ENCODE measurements at places on chromosomes 1 and 21. TPM values are rescaled to one million over a fixed set of nuclear protein-coding genes. Genes with fewer than 3 reads are reported as not detected.
A peak's percentile ranks its signal among the peaks of the same experiment; 100 is the strongest.

The HAO2 gene
- not detected for total RNA-seq

The USP25 gene
- total RNA-seq, result 25.1 TPM

The CELA2A gene
- total RNA-seq, result not detected

The CELA3A gene
- not detected for total RNA-seq

The FMN2 gene
- total RNA-seq, result 15.6 TPM

DNA sequence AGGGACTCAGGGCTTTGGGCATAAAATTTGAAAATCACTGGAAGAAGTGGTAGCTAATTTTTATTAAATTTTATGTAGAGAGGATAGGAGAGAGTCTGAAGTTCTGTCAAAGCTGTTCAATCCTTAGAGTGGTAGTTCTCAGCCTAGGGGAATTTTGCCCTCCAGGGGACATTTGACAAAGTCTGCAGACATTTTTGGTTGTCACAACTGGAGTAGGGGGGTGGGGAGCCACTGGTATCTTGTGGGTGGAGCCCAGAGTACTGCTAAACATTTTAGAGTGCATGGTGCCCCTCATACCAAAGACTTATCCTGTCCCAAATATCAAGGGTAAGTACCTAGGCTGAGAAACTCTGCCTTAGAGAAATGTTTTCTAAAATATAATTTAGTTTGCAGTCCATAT lies 30.2 kb downstream of the RASAL2 start:
- no peak for DNase-seq

DNA sequence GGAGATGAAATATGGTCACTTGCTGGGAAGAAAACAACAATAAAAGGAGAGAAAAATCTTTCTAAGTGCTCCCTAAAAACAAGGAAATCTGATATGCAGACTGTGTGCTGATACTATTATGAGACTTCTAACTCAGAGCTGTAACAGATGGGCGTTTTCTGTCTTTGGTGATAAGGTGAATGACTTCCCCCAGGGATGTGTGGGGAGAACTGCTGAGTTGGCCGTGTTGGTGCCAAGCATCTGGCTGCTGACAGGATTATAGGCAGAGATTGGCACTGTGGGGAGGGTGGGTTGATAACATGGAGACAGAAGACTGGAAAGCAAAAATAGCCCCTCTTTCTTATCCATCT lies 438.5 kb upstream of the PLXNA2 start:
- no peak for DNase-seq

- DNase-seq, result no peak
These were observed 9.6 kb upstream of the CD34 start for GRCh38 chr1:207920444-207921021.

DNA sequence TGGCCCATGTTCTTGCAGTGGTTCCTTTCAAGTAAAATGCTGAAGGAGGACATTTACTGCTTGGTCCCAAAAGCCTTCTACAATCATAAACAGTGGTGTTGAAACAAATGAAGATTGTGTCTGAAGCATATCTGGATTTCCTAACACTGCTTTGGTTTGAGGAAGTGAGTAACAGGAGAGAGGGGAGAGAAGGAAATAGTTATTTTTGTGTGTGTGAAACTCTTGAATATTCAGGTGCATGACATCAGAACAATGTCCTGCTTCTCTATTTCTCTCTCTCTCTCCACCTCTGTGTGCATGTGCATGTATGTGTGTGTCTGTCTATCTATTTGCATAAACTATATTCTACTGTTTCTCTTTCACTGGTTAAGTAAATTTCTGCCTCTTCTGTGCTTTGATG lies 61.4 kb upstream of the TNFSF18 start:
- no peak for DNase-seq

GRCh38 chr1:66938613-66939012 lies 13.8 kb downstream of the MIER1 start:
- DNase-seq, result no peak

- no peak for DNase-seq
These were observed 52.1 kb downstream of the KCNAB2 start for GRCh38 chr1:6097824-6098223.

GRCh38 chr1:109793486-109794318 lies 30.0 kb upstream of the EPS8L3 start:
- peak; percentile 90 for DNase-seq

DNA sequence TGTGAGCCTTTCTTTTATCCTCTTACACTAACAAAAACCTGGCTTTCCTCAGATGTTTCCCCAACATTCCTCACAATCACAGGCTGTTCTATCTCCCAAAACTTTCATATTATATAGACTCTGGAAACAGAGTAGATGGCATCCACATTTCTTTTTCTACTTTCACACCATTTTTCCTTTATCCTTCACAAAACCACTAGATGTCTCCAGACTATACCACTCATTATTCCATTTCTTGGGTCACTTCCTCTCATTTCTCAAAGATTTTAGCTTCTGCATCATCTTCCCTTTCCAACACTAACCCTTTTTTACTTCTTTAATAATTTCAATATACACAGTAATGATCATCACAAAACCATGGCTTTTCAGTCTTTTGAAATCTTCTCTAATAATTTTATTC lies 286.0 kb upstream of the DEPDC1 start:
- no peak for DNase-seq

DNA sequence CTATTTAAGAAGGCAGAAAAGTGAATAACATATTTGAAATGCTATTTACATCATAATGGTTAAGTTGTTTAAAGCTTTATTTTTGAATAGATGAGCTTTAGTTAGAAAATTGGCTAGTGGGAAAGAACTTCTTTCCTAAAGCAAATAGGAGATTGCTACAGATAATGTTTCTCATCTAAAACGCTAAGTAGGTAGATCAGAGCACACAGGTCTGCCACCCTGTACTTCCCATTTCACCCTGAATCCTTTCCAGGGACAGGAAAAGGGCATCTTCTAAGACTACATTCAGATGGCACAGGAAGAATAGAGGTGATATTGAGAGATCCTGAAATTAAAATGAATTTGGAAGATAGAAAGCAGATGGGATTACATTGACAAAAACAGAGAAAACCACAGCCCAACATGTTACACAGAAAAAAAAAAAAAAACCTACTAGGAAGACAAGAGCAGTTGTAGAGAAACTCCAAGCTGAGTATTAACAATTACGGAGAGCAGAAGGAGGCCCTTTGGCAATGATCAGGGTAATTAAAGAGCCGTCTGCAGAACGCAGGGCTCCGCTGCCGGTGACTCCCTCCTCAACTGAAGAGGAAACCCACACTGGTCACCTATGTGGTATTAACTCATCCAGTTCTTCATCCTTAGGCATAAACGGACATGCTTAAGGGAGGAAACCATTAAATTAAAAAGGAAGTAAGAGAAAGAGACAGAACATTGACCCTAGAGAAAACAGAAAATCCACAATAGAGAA lies 53.6 kb upstream of the MAP10 start:
- no peak for DNase-seq

DNA sequence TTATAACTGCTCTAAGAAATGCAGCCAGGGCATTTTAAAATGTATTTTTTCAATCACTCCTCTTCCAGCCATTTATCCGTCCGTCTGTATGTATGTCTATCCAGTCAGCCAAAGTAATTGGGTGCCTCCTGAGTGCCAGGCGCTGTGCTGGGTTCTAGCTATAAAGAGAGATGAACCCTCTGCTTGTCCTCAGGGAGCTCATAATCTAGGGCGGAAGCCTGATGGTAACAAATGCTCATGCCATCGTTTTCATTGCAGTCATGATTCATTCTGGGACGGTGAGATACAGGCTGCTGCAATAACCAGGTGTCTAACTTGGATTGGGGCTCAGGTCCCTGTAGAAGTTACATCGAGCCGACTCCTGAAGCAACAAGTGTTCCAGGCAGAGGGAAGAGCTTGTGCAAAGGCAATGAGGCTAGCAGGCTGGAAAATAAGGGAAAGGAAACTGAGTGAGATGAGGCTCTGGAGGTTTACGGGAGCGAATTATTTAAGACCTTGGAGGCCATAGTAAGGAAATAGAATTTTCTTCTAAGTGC lies 11.6 kb downstream of the IFI6 start:
- no peak for DNase-seq

DNA sequence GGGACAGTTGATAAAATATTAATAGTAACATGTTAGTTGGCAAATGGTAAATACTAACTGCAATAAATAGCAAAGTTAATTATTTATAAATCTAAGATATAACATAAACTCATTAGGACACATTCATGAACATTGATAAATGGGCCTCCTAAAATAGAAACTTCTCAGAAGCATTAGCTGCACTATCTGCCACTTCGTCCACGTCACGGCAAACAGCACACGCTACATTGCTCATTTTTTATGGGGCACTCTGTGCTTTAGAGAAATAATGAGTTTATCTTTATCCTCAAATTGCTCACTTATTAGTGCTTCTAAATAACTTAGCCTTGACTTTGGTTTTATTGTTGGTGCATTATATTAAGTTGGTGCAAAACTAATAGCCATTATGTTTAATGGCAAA lies 16.3 kb upstream of the HPCAL4 start:
- DNase-seq, result no peak

DNA sequence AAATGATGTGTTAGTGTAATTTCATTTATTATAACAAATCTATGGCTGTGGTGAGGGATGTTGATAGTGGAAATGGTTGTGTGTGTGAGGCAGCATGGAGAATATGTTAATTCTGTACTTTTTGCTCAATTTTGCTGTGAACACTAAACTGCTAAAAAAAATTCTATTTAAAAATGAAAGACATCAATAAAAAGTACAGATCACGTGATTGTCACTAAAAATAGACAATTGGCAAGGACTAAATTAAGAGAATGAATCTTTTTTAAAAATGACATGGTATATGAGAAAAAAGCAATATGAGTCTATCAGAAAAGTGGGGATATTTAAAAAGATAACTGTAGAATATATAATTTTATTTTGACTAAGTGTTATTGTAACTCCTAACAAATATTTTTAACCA lies 15.7 kb upstream of the PIGK start:
- DNase-seq, result no peak

DNA sequence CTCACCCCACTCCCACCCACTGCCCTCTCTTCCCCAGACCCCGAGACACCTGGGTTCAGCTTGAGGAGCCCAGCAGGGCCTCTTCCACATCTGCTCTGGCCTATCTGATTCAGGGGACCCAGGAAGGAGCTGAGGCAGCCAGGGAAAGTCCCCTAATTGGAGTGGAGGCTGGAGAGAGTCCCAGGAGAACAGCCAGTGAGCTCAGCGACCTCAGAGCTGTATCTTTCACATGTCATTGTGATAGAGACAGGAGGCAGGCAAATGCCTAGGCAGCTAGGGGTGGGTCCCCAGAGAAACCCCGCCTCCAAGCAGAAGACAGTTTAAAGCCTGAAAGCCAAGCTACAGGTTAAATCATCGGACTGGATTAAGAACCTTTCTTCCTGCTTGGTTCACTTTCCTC lies 122.7 kb downstream of the MATN1 start:
- no peak for DNase-seq

DNA sequence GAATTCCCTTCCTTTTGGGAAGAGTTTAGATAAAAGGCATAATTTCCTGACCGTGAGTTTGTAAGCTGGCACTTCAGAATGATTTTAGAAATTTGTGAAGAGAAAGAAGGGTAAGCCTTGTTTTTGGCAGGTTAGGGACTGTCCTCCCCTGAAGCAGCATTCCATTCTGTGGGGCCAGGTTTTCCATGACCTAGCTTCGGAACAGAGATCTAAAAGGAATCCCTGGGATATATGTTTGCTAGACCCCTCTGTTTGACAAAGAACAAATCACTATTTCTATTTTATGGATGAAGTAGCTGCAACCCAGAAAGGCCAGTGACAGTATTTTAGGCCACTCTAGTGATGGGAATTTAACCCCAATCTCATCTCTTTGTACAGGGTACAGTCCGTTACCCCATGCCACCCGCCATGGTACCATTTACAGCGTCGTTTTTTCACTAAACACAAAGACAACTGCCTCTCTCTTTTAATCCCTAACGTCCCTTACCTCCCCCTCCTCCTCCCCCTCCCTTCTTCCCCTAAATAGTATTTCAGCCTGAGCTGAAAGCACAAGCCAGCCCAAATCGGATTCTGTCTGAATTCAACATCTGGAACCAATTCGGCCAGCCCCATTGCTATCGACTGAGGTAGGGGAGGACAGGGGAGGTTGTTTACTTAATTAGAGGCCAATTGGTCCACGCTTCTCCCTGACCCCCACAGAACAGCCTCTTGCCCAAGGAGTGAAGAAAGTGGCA lies 23.4 kb upstream of the IKBKE start:
- DNase-seq, result no peak

GRCh38 chr1:27035344-27035743 lies 22.7 kb upstream of the TENT5B start:
- DNase-seq, result no peak

DNA sequence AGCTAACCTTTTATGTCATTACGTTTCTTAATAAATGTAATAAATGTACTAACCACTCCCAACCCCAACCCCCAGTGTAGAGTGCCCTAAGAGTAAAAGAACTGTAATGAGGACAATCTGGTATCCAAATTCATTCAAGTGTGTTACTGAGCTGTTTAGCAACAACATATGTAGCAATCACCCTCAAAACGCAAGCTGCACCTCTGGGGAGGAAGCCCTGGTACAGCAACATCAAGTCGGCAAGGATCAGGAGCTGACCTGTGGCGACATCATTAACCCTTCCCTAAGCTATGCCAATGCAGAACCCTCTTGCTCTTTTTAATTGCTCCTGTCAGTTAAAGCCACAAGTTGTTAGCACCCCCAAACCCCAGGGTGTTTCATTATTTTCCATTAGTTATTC lies 47.1 kb downstream of the STX6 start:
- DNase-seq, result no peak

DNA sequence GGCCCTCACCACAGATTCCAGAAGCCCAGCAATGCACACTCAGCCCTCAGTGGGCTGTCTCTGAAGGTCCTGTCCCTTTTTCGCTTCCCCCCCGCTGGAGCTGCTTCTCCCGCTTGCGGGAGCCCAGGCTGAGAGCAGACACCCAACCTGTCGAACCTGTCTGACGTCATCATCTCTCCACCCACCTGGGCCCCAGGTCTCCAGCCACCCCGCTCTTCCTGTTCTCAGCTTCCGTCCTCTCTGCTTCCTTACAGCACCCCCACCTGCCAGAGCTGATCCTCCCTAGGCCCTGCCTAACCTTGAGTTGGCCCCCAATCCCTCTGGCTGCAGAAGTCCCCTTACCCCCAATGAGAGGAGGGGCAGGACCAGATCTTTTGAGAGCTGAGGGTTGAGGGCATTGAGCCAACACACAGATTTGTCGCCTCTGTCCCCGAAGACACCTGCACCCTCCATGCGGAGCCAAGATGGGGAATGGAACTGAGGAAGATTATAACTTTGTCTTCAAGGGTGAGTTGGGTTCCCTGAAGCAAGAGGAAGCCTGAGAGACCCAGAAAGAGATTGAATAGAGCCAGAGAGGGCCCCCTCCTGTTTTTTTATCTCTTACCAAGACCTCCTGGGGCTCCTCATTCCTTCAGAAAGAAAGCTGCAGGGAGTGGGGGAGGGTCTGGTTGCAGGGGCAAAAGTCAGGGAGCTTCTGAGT lies at the start of gene RAB25:
Gene RAB25, plus strand, starts transcription at position 224 of the 700 bp plus-strand sequence. Its CDS starts 241 bp downstream, at position 465.
- no peak for DNase-seq

All from MG63 (cell line).